Activated CD4-positive, alpha-beta T cell treated with anti-CD3 and anti-CD28 coated beads, Interleukin-2, amount 10 ng/mL, durations not matched to agents 7 days and 5 days (primary cell): ENCODE measurements at places on chromosomes 16 and 17. TPM values are rescaled to one million over a fixed set of nuclear protein-coding genes. Genes with fewer than 3 reads are reported as not detected.

The HAS3 gene
- 0.67 TPM for total RNA-seq

The MRTFB gene
- total RNA-seq = 21.2 TPM

The PLXDC1 gene
- 6.0 TPM for total RNA-seq

The CMTM4 gene
- 0.73 TPM for total RNA-seq

The MMP2 gene
- not detected for total RNA-seq

The ZSCAN10 gene
- total RNA-seq = 0.35 TPM

The PRSS27 gene
- total RNA-seq = 1.7 TPM

The SAMD14 gene
- 0.07 TPM for total RNA-seq

The LITAFD gene
- total RNA-seq = not detected

The TP53TG3C gene
- not detected for total RNA-seq

The CHST4 gene
- not detected for total RNA-seq

The AARS1 gene
- 99.8 TPM for total RNA-seq

The MYL4 gene
- total RNA-seq = not detected

The PLA2G10 gene
- total RNA-seq = not detected

The KRTAP4-4 gene
- total RNA-seq = not detected

The HBQ1 gene
- total RNA-seq = not detected

The MRPL28 gene
- total RNA-seq = 80.0 TPM

The AOC3 gene
- 0.56 TPM for total RNA-seq

The NPIPA7 gene
- 14.0 TPM for total RNA-seq

The CCL5 gene
- 68.7 TPM for total RNA-seq

The MED13 gene
- 52.5 TPM for total RNA-seq

The TBX4 gene
- not detected for total RNA-seq

The CACNG5 gene
- not detected for total RNA-seq

The FADS6 gene
- total RNA-seq = not detected

The APOBR gene
- total RNA-seq = 16.7 TPM

The WFIKKN1 gene
- 2.7 TPM for total RNA-seq

The KPNA2 gene
- 265 TPM for total RNA-seq

The COTL1 gene
- 780 TPM for total RNA-seq

The MPV17L gene
- total RNA-seq = not detected

The CCL7 gene
- not detected for total RNA-seq

The OTOA gene
- total RNA-seq = 0.17 TPM

The DHRS7B gene
- total RNA-seq = 14.1 TPM

The PIK3R5 gene
- total RNA-seq = 77.6 TPM
